NCI-H1048 (cell line): ENCODE measurements at places on chromosomes 7 and 10.

DNA sequence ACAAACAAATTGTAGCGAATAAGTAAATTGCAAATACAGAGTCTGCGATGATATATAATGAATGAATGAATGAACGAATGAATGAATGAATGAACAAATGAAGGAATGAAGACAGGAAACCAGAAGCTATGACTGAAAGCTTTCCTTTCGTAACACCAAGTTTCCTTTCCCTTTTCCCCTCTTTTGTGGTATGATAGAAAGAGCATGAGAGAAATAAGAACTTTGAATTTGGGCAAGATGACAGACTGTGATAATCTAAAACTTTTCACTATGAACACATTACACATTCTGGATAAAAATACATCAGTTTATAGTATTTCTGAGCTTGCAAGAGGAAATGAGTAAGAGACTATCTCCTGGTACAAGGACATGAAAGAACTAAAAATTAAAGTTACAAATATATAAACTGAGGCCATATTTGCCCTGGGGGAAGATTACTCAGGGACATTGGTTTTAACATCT is 8.4 kb upstream of the UCN3 start:
- no peak for DNase-seq

DNA sequence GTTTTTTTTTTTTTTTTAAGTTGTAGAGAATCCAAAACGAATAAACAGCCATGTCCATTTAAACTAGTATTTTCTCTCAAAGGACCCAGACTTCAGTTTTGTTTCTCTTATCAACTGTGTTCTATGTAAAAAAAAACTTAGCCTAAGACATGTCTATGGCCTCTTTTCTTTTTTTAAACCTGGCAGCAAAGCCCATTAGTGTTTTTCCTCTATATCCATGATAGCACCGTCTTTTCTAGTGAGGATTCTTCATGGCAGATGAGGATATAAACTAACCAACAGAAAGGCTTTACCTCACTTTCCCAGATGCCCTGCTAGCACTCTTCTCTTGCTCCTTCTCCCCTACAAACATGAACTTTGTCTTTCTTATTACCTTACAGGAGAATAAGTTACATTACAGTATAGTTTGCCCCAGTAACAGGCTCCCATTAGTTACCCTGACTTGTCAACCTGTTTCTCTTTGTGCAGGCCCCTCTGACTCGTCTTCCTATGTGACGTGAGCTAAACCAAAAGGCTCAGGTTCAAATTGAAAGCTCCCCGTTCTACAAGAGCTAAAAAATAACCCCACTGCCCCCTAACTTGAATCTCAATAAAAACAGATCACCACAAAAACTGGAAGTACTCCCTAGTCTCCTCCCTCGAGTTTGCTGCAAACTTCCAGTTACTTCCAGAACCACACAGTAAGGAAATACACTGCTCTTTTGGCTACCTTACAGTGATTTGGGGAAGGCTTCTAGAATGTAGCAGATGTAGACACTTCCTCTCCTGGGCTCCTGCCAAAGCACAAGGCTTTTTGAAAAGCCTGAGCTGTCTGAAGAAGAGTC is 20.1 kb downstream of the P4HA1 start:
- no peak for DNase-seq

GRCh38 chr7:98107313-98107721 is 655 bp downstream of the LMTK2 start:
- DNase-seq: no peak

DNA sequence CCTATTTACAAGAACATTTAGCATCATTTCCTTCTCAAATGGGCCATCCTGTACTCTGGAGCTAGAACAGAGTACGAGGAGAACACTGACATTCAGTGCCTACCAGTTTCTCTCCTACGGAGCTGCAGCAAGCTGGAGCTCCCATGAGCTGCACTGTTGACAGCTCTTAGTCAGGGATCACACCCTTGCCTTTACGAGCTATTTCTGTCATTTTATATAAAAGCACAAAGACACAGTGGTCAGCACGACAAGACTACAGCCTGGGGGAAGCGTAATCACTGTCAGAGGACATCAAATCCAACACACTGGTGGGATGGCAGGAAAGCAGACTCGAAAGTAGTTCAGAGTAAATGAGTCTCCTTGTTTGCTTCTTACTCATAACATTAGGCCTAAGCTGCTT is 2.7 kb downstream of the CDCA7L start:
- DNase-seq: no peak

GRCh38 chr10:16184096-16184597 is 252.7 kb upstream of the PTER start:
- DNase-seq: no peak

- DNase-seq: no peak
Observed at GRCh38 chr10:64732372-64732957, 1211.3 kb downstream of the REEP3 start.

DNA sequence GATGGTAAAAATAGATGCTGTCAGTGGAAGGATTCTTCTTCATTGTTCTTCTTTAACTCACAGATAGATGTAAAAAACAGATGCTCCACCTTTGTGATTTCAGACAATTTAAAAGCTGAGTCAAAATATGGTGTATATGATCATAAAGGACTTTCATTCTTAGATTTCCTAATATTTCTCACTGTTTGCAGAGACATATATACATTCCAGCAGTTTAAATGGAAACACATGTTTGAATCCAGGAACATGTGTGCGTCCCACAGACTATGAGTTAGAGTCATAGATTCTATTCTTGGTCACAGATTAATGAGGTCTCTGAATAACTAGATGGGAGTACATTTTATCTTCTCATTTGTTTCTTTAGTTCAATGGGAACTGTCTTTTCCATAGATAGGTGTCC is 109.6 kb downstream of the BICC1 start:
- no peak for DNase-seq

- no peak for DNase-seq
Observed at GRCh38 chr7:116630357-116630756, 41.6 kb upstream of the MET start.

DNA sequence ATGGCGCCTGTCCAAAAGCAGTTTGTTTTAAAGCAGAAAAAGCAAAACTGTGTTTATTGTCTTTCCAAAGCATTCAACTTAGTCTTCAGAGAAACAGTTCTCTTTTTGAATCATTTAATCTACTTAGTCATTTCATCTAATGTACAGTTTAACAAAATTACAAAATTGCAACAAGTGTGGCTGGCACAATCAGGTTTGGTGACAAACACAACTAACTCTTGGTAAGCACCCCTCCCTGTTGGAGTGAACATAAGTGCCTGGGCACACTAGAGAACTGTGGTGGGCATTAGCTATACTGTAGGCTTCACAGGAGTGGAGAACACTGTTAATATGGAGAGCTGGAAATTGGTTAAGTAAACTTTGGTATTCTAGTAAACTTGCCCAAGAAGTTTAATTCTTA is 6.9 kb downstream of the CREM start:
- DNase-seq: no peak

GRCh38 chr7:98733036-98733435 is 116.0 kb downstream of the NPTX2 start:
- no peak for DNase-seq

DNA sequence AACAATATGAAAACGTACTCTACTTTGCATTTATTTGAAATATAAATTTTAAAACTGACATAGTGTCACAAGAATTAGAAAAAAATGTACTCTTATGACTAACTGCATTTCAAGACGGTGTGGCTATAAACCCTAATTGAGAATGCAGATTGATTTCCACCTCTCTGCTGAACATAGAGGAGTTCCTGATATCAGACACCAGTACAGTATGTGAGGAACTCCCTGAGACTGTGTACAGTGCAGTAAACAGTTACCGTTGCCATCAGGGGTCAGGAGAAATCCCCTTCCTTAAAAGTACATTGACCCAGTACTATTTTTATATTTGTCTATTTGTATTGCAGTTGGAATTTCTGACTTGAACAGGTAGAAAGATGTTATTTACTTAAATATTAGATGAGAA is 61.8 kb upstream of the DKK1 start:
- DNase-seq: no peak

DNA sequence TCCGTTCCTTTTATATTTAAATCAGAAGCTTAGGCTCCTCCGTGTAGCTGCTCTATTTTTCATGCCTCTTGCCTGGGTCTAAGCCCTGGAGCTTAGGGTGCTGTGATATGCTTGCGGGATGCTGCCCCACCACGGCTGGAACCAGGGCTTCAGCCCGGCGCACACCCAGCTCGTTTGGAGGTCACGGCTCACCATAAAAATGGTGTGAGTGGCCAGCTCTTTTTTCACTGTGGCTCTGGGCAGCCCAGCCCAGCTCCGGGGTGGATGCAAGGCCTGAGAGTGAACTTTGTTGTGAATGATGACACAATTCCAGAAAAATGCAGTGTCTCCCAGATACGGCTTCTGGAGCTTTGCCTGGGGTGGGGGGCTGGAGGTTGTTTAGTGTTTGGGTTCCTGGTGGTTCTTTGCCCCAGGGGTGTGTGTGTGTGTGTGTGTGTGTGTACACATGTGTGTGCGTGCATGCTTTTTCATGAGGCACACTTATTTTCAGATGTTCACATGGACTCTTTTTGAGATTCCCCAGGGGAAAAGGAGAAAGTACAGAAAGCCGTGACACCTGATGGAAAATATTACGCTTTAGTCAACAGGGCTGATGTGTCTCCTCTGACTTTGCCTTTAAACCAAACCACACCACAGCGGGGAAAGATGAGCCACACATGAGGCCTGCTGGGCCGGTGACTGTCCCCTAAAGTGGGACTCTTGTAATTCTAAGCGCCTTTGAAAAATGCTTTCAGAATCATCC is 46.2 kb downstream of the GRK5 start:
- DNase-seq: no peak

- DNase-seq: no peak
Observed at GRCh38 chr7:24701261-24702235, 55.7 kb downstream of the GSDME start.

- DNase-seq: no peak
Observed at GRCh38 chr10:70990681-70991080, 102.3 kb upstream of the PCBD1 start.

- DNase-seq: no peak
Observed at GRCh38 chr10:43214956-43215561, 51.8 kb downstream of the RASGEF1A start.

- DNase-seq: no peak
Observed at GRCh38 chr10:53088961-53089360, 316.4 kb upstream of the MBL2 start.

GRCh38 chr7:129877146-129877792 is 75.5 kb downstream of the UBE2H start:
- DNase-seq: no peak

DNA sequence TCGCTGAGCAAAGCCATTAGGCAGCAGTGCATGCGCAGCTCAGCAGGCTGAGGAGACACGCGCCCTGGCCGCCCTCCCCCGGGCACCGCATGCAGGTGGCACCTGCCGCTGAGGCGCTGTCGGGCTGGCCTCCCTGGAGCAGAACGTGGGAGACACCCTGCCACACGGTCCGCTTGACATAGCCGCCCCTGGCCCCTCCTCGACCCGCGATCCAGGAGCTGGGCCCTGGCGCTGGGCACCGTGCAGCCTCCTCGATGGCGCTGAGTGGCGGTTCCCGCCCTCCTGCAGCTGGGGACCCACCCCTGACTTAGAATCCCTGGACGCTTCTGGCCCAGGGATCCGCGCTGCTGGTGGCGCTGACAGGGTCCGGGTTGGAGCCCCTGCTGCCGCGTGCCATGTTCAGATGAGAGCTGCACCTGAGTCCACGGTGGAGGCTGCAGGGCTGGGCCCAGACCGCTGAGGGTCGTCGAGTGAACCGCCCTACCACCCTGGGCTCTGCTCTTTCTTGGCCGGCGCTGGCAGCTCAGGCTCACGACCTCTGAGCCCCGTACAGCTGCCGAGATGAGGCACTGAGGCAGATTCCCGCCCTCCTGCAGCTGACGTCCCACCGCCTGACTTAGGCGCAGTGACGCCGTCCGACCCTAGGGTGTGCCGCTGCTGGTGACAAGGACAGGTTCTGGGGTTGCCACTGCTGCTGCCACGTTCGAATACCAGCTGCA is 116.8 kb downstream of the OR13A1 start:
- no peak for DNase-seq

DNA sequence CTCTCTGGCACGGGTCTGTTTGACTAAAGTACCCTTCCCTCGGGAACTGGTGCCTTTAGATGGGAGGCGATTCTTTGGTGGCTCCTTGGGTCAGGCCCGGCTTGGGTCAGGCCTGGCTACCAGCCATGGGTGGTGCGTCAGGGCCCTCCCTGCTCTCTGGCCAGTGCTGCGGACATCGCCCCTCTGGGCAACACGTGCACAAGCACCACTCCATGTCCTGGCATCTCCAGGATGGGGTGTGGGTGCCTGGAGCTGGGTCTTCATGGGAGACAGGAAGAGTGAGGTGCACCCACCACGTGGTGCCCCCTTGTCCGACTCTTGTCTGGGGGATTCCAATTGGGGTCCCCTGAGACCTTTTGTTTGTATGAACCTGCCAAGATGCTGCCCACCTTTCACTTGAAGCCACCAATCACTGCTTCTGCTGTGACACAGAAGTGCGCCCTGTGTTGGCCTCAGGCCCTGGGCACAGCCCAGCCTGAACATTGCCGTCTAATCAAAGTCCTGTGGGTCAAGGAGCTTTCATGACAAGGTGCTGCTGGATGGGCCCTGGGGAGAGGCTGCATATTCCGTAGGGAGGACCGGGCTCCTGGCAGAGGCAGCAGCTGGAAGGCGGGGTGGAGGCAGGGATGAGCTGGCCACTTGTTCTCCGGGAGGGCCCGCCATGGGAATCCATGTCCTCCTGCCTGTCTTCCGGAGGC is 11.1 kb upstream of the PWWP2B start:
- DNase-seq: no peak

- no peak for DNase-seq
Observed at GRCh38 chr7:31373337-31374289, 33.1 kb upstream of the NEUROD6 start.

- DNase-seq: no peak
Observed at GRCh38 chr10:64115471-64115870, 594.3 kb downstream of the REEP3 start.

DNA sequence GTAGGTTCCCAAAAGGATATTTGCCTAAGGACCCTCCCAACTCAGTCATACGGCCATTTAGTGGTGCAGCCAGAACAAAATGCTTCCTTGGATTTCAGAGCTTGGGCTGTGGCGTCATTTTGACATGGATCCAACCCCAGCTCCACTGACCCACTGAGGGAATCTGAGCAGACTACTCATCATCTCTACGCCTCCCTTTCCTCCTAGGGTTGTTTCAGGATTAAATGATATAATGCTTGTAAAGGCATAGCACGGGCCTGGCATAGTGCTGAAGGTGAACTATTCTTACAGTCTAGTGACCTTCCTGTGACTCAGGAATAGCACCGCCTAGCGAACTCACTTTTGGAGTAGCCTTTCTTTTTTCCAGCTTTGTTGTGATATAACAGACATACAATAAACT is 70.3 kb upstream of the LOXL4 start:
- DNase-seq: no peak

GRCh38 chr10:104907521-104907920 is 266.4 kb downstream of the SORCS3 start:
- DNase-seq: no peak

DNA sequence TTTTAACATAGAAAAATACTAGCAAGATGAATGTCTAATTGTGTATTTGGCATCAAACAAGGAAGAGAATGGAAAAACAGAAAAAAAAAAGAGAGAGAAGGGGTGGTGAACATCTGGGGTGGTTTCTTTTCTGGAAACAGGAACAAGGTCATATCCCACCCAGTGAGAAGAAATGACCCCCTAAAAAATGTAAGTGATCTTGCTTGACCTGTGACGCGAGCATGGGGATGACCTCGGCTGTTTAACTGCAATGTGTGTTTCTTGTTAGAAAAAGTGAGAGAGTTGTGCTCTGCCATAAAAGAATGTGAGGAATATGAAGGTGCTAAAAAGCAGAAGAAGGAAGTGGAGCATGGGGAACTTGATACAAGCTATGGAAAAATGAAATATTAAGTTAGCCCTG is 258.5 kb downstream of the AGMO start:
- DNase-seq: no peak

GRCh38 chr10:73495884-73496674 is at the start of gene PPP3CB:
Gene PPP3CB (minus strand): TSS chr10:73496024. CDS start chr10:73495889, 135 bp downstream.
- DNase-seq: peak; percentile 81
